ENCODE measurements at places on chromosomes 16 and 17. TPM values are rescaled to one million over a fixed set of nuclear protein-coding genes. Genes with fewer than 3 reads are reported as not detected.

- peak; percentile 52 for DNase-seq
Observed at GRCh38 chr17:34542700-34543336, 36.6 kb upstream of the TMEM132E start.

PKMYT1 gene
- 86.3 TPM for total RNA-seq

DNA sequence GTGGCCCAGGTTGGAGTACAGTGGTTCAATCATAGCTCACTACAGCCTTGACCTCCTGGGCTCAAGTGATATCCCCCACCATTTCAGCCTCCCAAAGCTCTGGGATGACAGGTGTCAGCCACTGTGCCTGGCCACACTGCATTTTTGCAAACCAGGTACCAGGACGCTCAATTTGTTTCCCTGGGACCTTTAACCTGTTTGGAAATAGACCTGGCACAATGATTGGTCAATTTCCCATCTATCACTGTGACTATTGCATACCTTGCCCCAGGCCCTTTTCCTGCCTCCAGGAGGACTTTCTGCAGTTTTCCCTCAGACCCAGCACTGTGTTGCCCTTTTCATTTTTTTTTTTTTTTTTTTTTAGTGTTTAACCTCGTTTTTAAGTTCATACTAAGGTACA, 11.1 kb upstream of the FUS start:
- DNase-seq, result no peak

- DNase-seq, result peak; percentile 78
Observed at GRCh38 chr17:63445954-63446752, at the start of gene CYB561. Gene CYB561, minus strand, starts transcription at chr17:63446306. Its CDS starts 8,759 bp downstream, at chr17:63437547.

GRCh38 chr17:834136-834535, 52.0 kb downstream of the MRM3 start:
- no peak for DNase-seq
